ENCODE measurements at places on chromosomes 12 and 14. TPM values are rescaled to one million over a fixed set of nuclear protein-coding genes. Genes with fewer than 3 reads are reported as not detected.

Gene MMP19
- not detected for total RNA-seq

Gene BIN2
- 45.8 TPM for total RNA-seq

Gene MGP
- not detected for total RNA-seq

Gene KITLG
- total RNA-seq, result 0.39 TPM

DNA sequence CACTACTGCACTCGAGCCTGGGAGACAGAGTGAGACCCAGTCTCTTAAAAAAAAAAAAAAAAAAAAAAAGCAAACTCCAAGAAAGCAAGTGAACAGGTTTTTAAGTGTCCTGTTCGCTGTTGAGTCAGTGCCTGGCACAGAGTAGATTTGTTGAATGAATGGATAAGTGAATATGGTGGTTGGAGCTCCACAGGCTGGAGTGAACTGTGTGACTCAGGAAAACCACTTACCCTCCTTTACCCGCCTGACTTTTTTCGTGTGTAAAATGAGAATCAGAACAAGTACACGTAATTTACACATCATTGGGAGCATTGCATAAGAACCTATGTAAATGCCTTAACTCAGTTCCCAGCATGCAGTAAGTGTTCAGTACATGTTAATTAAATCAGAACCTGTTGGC is 24.0 kb upstream of the ESRRB start:
- no peaks in the 10 kb centered on the region for H3K36me3 ChIP-seq
- H3K4me3 ChIP-seq, result no peak overlapping the region
- DNase-seq, result no peak
